ENCODE measurements at places on chromosomes 11 and 22.

- no peak for DNase-seq
These were observed 821.1 kb downstream of the CNTN5 start for GRCh38 chr11:99841885-99842284.

- no peak for DNase-seq
These were observed 30.0 kb upstream of the PTPRJ start for GRCh38 chr11:47950396-47950795.

DNA sequence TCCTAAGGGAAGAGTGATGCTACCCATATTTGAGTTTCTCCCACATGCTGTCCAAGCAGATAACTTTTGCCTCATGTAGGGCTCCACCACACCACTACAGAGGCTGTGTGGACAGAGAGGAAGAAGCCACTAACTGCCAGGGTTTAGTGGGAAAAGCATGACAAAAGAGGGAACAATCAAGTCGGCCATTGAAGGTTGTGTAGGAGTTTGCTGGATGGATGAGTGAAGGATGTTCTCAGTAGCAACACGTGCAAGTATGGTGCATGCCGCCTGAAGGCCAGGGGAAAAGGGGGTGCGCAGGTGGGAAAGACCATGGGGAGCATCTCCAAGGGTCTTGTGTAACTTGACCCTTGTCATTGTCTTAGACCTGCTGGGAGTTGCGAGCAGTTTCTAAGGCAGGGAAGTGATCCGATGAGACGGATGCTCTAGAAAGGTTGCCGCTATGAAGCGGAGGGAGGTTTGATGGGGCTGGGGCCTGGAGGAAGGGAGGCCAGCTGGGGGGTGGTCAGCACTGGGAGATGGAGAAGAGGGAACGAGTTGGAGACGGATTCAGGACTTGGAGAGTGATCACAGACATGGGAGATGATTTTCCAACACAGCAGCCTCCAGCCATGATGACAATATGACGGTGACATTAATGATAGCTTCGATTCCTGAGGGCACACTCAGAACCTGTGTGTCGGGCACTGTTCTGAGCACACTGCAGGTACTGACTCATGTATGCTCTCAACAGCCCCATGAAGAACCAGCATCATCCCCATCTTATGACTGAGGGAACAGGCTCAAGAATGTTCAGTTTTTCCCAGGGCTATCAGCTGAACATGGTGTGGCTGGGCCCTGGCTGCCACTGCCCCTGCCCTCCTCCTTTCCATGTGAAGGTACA, 53.7 kb downstream of the CD6 start:
- no peak for DNase-seq

GRCh38 chr11:120536091-120536796, 24.7 kb downstream of the GRIK4 start:
- DNase-seq, result no peak

DNA sequence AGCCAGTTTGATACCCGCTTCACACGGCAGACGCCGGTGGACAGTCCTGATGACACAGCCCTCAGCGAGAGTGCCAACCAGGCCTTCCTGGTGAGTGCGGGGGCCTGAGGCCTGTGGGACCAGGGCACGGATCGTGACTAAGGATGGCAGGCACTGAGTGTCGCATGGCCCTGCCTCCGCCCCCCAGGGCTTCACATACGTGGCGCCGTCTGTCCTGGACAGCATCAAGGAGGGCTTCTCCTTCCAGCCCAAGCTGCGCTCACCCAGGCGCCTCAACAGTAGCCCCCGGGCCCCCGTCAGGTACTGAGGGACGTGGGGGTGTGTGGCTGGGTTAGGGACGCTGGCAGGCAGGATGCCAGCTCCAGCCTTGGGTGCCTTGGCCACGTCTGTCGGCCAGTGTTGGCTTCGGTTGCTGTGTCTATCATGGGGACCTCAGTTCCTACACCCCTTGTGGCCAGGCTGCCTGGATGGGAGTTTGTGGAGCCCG, 3.0 kb downstream of the PTPRCAP start:
- no peak for DNase-seq

DNA sequence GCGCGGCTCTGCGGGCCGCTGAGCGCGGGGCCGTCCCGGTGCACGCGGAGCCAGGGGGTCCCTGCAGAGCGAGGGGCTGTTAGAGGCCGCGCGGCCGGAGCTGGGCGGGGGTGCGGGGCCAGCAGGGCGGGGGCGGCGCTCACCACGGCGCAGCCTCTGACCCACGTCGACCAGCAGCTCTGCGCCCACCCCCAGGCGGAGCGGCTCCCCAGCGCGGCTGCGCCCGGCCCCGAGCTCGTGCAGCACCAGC, 385 bp upstream of the SCO2 start:
- no peak for DNase-seq

GRCh38 chr11:22536071-22536470, 89.6 kb downstream of the FANCF start:
- no peak for DNase-seq

Measured in HEK293T (cell line).